ENCODE measurements at places on chromosomes 3 and 15.

GRCh38 chr3:169623971-169624370, 39.5 kb downstream of the MECOM start:
- no peak overlapping the region for H3K4me3 ChIP-seq
- no peak overlapping the region for H3K27ac ChIP-seq
- DNase-seq: no peak

DNA sequence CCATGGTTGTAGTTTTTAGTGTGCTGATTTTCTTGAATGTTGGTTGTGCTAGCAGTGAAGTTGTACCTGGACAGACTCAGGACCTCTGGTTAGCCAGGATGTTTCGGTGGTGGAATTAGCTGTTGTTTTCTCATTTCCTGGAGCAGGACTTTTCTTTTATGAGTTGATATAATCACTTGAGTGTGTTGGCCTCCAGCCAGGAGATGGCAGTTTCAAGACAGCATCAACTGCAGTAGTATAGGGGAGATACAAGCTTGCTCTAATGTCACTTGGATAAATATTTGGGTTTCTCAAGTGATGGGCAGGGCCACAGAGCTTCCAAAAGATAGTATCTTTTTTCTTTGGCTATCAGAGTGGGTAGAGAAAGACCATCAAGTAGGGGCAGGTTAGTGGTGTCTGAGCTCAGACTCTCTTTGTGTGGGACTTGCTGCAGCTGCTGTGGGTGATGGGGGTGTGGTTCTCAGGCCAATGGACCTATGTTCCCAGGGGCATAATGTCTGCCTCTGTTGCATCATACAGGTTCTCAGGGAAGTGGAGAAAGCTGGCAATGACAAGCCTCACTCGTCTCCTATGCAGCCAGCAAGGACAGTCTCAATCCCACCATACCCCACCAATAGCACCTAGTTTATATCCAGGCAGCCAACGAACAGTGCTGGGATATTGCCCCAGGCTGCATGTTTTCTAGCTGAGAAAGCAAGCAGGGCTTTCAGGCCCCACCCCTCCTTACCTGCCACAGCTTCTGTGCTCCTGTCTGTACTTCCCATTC, 14.6 kb upstream of the OR5K2 start:
- no peak overlapping the region for H3K27ac ChIP-seq
- DNase-seq: no peak
- H3K36me3 ChIP-seq: no peaks in the 10 kb centered on the region
- no peak overlapping the region for H3K4me3 ChIP-seq

DNA sequence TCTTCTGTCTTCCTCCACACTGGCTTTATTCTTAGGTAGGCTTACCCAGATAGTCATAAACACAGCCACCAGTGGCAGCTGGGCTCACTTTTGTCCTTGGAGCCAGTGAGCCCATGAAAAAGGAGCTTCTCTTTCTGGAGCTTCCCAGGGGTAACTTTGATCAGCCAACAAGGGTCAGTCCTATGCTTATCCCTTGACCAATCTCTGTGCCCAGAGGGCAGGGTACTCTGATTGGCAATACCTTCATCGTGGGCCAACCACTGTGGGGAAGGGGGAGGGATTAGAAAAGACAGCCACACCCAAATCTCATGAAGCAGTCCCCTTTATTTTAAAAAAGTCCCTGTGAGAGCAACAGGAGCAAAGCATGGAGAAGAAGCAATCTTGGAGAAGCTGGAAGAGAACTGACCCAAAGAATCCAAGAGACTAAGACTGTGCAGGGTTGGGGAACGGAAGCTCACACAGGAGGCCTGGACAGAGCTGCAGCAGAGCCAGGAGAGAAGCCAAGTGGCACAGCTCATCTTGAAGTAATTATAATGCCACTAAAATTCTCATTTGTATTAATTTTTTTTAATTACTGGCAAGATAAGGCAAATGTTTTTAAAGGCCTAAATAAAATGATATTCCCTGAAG, 70.4 kb downstream of the SSUH2 start:
- no peak overlapping the region for H3K4me3 ChIP-seq
- no peak for DNase-seq
- no peaks in the 10 kb centered on the region for H3K36me3 ChIP-seq
- no peaks in the 10 kb centered on the region for H3K27me3 ChIP-seq
- H3K4me1 ChIP-seq: peaks cover 4% of the 10 kb centered on the region

- H3K4me3 ChIP-seq: no peak overlapping the region
- H3K4me1 ChIP-seq: no peaks in the 10 kb centered on the region
- no peak overlapping the region for H3K27ac ChIP-seq
- no peaks in the 10 kb centered on the region for H3K27me3 ChIP-seq
- no peaks in the 10 kb centered on the region for H3K36me3 ChIP-seq
Observed at GRCh38 chr3:55818485-55818884, 331.4 kb upstream of the WNT5A start.

- no peaks in the 10 kb centered on the region for H3K27me3 ChIP-seq
- DNase-seq: no peak
- H3K4me1 ChIP-seq: no peaks in the 10 kb centered on the region
- no peak overlapping the region for H3K4me3 ChIP-seq
- no peaks in the 10 kb centered on the region for H3K36me3 ChIP-seq
Observed at GRCh38 chr15:83955806-83956265, 279.7 kb upstream of the GOLGA6L4 start.

GRCh38 chr3:196111939-196112386, 30.1 kb upstream of the TFRC start:
- peaks cover 11% of the 10 kb centered on the region for H3K4me1 ChIP-seq
- H3K36me3 ChIP-seq: no peaks in the 10 kb centered on the region
- H3K27ac ChIP-seq: peak overlapping the region; percentile 90
- peak; percentile 16 for DNase-seq

DNA sequence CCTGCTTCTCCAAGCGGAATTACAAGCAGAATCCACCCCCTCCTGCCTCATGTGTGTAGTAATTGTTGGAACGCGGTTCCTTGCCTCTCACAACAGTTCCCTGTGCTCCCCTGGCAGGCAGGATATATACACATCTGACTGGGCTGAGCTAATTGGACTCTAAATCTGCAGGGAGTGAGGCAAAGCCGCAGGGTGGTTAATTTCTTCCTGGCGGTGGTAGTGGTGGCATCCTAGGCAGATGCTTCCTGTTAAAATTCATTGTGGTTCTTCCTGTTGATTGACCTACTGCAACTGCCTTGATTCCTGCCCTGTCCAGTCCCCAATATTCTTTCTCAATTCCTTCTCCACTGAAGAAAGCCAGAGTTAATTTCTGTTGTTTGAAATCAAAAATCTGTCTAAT, 202.9 kb upstream of the PROK2 start:
- no peak overlapping the region for H3K27ac ChIP-seq
- no peak overlapping the region for H3K4me3 ChIP-seq
- peaks cover 5% of the 10 kb centered on the region for H3K4me1 ChIP-seq
- DNase-seq: no peak
- no peaks in the 10 kb centered on the region for H3K36me3 ChIP-seq
- H3K27me3 ChIP-seq: peaks cover 5% of the 10 kb centered on the region

DNA sequence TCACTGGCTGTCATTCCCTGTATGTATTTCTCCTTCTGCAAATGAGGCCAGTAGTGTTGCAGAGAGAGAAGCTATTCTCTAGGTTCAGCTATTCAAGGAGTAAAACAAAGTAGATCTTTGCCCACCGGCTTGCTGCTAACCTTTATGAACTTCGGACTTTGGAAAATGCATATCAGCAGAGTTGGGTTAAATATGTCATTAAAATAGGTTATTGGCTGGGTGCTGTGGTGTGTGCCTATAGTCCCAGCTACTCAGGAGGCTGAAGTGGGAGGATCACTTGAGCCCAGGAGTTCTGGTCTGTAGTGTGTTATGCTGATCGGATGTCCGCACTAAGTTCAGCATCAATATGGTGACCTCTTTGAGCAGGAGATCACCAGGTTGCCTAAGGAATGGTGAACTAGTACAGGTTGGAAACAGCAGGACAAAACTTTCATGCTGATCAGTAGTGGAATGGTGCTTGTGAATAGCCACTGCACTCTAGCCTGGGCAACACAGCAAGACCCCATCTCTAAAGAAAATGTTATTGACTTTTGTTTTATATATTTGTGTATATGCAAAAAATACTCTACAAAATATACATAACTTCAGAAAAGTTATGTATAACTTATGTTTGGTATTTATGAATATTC, 53.4 kb downstream of the SACM1L start:
- peak overlapping the region; percentile 88 for H3K27ac ChIP-seq
- H3K36me3 ChIP-seq: peaks cover 7% of the 10 kb centered on the region
- H3K4me1 ChIP-seq: peaks cover 30% of the 10 kb centered on the region
- DNase-seq: no peak
- H3K4me3 ChIP-seq: peak overlapping the region; percentile 21
- no peaks in the 10 kb centered on the region for H3K27me3 ChIP-seq

DNA sequence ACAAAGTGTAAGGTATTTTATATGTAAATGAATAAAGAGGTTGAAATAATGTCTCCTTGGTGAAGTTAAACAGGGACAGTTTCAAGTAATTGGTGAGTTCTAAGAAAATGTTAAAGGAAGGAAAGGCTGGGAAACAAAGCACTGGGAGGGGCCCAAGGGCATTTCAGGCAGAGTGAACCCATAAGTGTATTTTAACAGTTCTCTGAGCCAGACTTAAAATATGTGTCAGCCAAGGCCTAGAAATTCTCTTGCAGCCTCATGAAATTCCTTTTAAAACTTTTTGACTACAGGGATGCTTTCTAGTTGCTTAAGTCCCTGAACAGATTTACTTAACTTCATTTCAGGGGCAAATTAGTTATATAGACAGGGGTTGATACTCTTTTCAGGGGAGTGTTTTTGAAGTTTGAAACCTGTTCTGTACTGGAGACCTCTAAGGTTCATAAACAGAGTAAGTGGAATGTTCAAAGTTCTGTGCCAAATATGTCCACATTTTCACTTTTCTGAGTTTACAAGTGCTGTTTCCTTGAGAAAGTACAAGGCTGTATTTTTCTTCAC, 77.6 kb downstream of the GALK2 start:
- DNase-seq: no peak
- H3K4me1 ChIP-seq: peaks cover 2% of the 10 kb centered on the region
- H3K27me3 ChIP-seq: no peaks in the 10 kb centered on the region
- peaks cover 11% of the 10 kb centered on the region for H3K36me3 ChIP-seq
- H3K4me3 ChIP-seq: no peak overlapping the region
- H3K27ac ChIP-seq: no peak overlapping the region
